Fibroblast of the conjunctiva (primary cell): ENCODE measurements at places on chromosomes 6 and 20.

GRCh38 chr20:37405351-37405897 lies 59.5 kb downstream of the SRC start:
- DNase-seq, result no peak

- DNase-seq, result peak; percentile 20
Measured at GRCh38 chr20:4160761-4161305, 145.5 kb upstream of the RNF24 start.

GRCh38 chr6:78962448-78962847 lies 95.1 kb downstream of the IRAK1BP1 start:
- no peak for DNase-seq

GRCh38 chr6:44349904-44350649 lies 7.6 kb downstream of the SPATS1 start:
- no peak for DNase-seq
